ENCODE measurements at places on chromosomes 1 and 21.
A peak's percentile ranks its signal among the peaks of the same experiment; 100 is the strongest.

DNA sequence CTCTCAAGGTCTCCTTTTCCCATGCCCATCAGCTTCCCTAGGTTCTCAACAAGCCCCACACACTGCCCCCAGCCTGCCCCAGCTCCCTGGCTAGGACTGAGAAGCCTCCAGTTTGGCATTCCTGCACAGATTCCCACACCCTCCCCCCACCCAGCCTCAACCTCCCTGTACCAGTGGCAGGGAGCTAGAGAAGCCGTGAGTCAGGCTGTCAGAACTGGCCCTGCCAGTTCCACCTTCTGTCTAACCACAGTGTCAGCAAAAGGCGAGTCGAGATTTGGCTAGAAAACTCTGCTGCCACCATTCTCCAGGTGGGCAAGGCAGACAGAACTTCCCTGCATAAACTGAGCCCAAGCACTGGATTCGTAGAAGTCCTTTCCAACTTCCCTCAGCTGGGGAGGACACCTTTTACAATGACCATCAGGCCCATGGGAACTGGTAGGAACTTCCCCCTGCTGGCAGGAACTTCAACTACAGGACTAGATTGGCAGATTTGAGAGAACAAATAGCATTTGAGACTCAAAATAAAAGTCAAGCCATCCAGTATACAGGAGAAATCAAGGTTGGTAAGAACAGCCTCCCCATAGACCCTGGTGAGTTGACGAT is 31.0 kb downstream of the TNNT2 start:
- peak; percentile 68 for DNase-seq

- DNase-seq, result no peak
These were observed 16.8 kb upstream of the MARK1 start for GRCh38 chr1:220511179-220511578.

- no peak for DNase-seq
These were observed 342.4 kb downstream of the USP25 start for GRCh38 chr21:16072221-16072620.

DNA sequence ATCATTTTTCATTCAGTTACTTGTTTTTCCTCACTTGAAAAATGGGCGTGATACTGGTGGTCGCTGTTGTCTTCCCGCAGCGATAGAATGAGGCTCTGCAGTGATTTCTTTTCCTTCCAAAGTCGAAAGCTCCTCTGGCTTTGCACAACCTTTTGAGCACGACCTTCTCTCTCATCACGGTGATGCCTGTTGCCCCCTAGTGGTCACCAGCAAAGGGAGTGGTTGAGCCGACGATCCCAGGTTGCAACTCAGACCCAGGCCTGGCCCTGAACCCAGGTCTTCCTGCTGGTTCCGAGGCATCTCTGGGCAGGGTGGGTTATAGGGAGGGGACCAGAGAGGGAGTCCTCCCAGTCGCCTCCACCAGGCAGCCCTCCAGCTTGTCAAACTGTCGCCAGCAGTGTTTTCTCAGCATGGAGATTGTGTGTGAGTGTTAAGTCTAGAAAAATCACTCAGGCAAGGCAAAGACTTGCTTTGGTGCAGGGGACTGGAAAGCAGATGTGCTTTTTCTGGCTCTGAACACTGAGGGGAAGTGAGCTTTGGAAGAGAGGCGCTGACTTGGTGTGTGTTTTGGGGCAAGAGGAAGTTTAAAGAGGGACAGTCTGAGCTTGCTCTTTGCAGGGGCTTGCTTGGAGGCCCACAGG is 285.3 kb downstream of the CAMTA1 start:
- DNase-seq, result no peak

DNA sequence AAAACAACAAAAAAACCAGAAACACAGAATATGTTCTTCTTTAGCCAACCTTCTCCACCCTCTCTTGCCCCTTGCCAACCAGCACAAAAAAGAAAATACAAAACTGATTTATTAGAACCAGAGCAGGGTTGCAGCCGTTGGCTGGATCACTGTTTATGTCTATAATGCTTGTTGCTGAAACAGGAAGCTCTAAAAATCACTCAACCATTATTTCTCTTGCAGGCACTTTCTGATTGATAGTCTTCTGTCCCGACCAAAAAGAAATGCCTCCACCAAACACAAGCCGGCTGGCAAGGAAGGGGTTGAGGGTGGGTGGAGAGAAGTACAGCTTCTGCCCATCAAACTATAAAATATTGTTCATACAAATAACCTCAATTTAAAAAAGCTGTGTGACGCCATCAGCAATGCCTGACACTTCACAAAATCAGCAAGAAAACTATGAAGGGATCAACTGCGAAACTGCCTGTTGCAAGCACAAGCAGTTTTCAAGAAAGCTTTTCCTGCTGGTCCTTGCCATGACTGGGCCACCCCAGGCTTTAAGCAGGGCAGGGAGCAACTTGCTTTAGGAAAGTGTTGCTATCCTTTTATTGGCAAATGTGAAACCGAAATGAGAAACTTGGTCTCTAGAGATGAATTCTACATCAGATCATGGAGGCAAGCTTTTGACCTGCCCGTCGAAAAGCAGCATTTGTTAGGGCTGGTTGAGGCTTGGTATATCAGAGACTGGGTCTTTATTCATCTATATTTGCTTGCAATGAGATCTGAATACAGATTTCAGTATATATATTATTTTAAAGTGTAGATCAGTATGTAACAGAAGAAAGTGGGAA is 174.2 kb downstream of the RUNX1 start:
- DNase-seq, result no peak

GRCh38 chr1:3125546-3126368 is 56.8 kb downstream of the PRDM16 start:
- no peak for DNase-seq

DNA sequence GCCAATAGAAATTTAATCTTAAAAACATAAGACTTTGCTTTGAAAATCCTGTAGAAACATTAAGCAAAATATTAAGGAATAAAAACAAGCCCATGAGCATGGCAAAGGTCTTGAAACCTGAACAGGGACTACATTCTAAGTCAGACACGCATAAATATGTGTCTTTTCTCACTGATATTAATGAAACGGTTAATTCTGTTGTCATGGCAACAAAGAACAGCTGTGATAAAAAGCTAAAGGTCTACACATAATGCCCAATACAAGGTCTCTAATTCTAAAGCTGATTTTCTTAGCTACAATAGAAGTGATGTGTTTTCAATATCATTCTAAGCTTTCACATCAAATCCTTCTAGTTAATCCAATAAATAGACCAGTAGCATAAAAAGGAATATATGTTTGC is 331.7 kb downstream of the PTBP2 start:
- no peak for DNase-seq

GRCh38 chr1:231919886-231920285 is 293.3 kb downstream of the DISC1 start:
- DNase-seq, result peak; percentile 57

DNA sequence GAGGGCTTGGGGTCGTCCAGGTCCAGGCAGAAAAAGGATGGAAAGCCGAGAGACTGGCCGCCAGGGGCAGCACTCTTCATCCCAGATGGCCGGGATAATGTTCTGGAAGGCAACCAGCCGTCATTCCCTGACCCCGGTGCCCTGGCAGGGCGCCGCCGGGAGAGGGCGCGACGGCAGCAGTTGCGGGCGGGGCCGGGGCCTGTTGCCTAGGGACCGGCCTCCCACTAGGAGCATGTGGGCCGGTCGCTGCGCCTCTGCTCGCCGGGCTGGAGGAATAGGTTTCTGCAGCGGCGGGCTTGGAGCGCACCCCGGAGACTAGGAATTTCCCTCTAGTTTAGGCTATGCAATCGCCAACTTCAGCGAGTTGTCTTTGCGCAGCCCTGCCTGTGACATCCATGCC is 11.0 kb downstream of the DMRTB1 start:
- DNase-seq, result no peak

- no peak for DNase-seq
These were observed 136.5 kb downstream of the TSEN15 start for GRCh38 chr1:184188037-184188436.

GRCh38 chr1:232440325-232441035 is 189.5 kb downstream of the SIPA1L2 start:
- no peak for DNase-seq

DNA sequence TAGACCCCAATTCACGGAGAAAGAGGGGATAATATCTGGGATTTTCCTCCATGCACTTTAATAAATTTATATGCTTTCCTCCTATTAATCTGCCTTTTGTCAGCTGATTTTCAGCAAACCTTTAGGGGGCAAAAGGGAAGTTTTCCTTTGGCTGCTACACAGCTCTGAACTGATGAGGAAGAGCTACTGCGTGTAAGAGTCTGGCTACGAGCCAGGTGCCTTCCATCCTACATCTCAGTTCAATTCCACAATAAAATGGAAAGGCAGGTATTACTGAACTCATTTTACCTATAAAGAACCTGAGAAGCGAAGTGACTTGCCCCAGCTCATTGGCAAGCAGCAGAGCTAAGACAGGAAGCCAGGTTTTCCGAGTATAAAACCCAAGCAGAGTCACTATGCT is 28.3 kb upstream of the ZNF326 start:
- no peak for DNase-seq

DNA sequence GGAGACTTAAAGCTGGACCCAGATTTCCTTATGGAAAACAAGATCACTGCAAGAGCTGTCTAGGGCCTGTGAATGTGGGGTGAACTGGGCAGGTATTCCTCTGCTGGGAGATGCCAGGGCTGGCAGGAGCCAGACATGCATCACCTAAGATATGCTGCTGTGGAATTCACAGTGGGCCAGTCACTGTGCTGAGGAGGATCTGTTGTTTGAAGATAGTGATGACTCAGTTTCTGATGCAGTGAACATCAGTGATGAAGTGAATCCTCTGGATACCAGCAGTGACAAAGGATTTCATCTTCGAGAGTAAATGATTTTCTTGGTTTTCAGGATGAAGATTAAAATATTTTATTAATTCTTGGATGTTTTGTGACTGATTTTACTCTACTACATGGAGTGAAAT is 29.9 kb upstream of the CAMSAP2 start:
- DNase-seq, result no peak

DNA sequence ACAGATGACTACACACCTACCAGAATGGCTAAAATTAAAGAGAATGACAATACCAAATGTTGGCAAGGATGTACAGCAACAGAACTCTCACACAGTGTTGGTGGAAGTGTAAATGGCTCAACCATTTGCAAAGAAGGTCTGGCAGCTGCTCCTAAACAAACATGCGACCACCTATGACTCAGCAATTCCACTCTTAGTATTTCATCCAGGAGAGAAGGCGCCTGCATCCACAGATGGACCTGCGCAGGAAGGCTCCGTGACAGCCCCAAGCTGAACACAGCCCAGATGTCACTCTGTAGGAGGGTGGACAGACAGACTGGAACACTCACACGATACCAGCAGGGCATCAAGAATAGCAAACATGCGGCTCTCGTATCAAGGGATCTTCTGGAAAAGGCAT is 6.7 kb downstream of the PTTG1IP start:
- no peak for DNase-seq

DNA sequence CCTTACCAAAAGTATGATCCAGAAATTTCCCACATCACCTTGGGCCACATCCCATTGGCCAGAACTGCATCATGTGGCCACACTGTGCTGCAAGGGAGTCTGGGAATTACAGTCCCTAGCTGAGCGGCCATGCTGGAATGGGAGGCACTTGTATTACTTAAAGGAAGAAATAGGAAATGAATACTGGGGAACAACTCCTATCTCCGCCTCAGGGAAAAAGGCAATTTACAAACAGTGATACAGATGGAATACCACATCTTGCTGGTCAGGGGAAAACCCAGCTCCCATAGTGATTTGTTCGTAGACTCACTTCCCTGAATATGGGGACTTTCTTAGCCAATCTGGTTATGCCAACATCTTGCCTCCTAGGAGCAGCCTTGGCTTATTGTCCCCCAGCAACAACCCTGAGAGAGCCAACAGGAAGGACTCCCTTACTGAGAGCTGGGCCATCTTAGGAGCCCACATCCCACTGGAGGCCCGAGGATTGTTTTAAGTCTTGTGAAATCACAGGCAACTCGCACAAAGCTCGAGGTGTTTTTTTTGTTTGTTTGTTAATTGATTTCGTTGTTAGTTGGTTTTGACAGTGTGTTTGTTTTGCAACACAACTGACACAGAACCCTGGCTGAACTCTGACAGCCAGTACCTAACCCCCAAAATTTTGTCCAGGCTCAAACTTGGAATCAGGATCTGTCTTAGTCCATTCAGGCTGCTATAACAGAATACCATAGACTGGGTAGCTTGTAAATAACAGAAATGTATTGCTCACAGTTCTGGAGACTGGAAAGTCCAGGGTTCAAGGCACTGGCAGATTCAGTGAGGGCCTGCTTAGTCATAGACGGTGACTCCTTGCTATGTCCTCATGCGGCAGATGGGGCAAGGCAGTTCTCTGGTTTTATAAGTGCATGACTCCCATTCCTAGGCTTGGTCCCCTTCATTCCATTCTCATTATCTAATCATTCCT is 14.9 kb downstream of the CDA start:
- DNase-seq, result no peak

GRCh38 chr21:14403681-14404318 is 20.9 kb upstream of the HSPA13 start:
- peak; percentile 19 for DNase-seq

DNA sequence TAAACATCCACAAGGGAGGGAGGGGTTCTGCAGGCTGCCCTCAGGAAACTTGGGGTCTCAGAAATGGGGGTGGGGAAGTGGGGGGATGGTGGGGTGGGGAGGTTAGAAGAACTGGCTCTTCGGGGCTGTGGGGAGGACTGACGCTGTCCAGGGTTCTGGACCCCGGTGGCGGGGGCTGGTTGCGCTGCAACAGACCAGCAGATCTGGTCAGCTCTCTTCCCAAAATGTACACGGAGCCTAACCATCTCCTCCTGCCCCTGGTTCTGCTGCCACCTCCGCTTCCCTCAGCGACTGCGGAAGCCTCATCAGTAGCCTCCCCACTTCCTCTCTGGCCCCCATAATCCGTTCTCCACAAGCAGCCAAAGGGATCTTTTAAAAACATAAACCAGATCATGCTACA is 29.3 kb upstream of the C1QA start:
- no peak for DNase-seq

GRCh38 chr1:109199710-109200109 is 14.0 kb upstream of the SARS1 start:
- DNase-seq, result no peak

DNA sequence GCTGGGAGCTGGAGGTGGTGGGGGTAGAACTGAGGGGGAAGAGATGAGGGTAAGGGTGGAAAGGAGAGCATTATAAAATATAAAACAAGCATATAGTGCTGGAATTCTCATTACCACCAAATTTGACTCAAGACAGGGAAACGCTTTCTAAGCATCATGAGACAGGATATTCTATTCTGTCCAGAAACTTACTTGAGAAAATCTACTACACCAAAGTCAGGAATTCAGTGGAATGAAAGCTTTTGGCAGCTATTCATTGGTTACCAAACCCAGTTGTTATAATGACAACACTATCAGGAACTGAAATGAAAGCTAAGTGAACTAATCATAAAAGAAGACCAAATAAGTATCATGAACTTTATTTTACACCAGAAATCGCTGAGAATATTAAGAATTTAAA is 14.5 kb downstream of the AIDA start:
- DNase-seq, result no peak

Measured in LNCaP clone FGC (cell line).